ENCODE measurements at places on chromosomes 4 and X. TPM values are rescaled to one million over a fixed set of nuclear protein-coding genes. Genes with fewer than 3 reads are reported as not detected.

The CYSLTR1 gene
- 1.2 TPM for total RNA-seq

The NLRP2B gene
- total RNA-seq, result not detected

The IL21 gene
- total RNA-seq, result not detected

The MTMR8 gene
- total RNA-seq, result 2.9 TPM

The TRIM75 gene
- not detected for total RNA-seq

The SOX3 gene
- total RNA-seq, result not detected

The PSMD10 gene
- 44.1 TPM for total RNA-seq

The CXCL11 gene
- total RNA-seq, result not detected

The ZNF732 gene
- total RNA-seq, result 1.5 TPM

The HTRA3 gene
- total RNA-seq, result 10.8 TPM

The MSX1 gene
- 5.0 TPM for total RNA-seq

The SH3RF1 gene
- 30.9 TPM for total RNA-seq

The BEX4 gene
- total RNA-seq, result 121 TPM

The MORF4L2 gene
- total RNA-seq, result 382 TPM

The UGT2B17 gene
- total RNA-seq, result not detected

The STK26 gene
- 4.9 TPM for total RNA-seq

The FDCSP gene
- total RNA-seq, result not detected

The MAGEB4 gene
- total RNA-seq, result not detected

The PNMA6A gene
- total RNA-seq, result 4.6 TPM

The F9 gene
- total RNA-seq, result not detected

The OTUD6A gene
- total RNA-seq, result not detected

The BANK1 gene
- total RNA-seq, result 20.8 TPM

The LANCL3 gene
- 0.88 TPM for total RNA-seq

The P2RY4 gene
- not detected for total RNA-seq

The MAGEH1 gene
- 34.5 TPM for total RNA-seq

The KCTD8 gene
- total RNA-seq, result 16.8 TPM

The EVC gene
- total RNA-seq, result 38.1 TPM

The TMPRSS11A gene
- not detected for total RNA-seq

The CPZ gene
- 12.9 TPM for total RNA-seq

The BGN gene
- total RNA-seq, result 73.0 TPM

The GPRASP1 gene
- total RNA-seq, result 21.4 TPM

The RIPPLY1 gene
- total RNA-seq, result not detected

The NLGN4X gene
- 0.79 TPM for total RNA-seq

The BEX5 gene
- total RNA-seq, result 22.7 TPM

The ADGRA3 gene
- total RNA-seq, result 99.1 TPM

The HELT gene
- not detected for total RNA-seq

The NWD2 gene
- total RNA-seq, result 0.63 TPM

The F8A2 gene
- total RNA-seq, result not detected

The CCNA2 gene
- total RNA-seq, result 1.5 TPM

The HMGB3 gene
- total RNA-seq, result 9.1 TPM

The FMR1NB gene
- total RNA-seq, result 0.67 TPM

The AMTN gene
- not detected for total RNA-seq

The MGST2 gene
- 83.2 TPM for total RNA-seq

The TMEM129 gene
- total RNA-seq, result 64.8 TPM

The TLR10 gene
- 0.10 TPM for total RNA-seq

The GAGE13 gene
- not detected for total RNA-seq

The PNCK gene
- total RNA-seq, result not detected

The SLC26A1 gene
- 0.21 TPM for total RNA-seq
